ENCODE measurements at places on chromosomes 6 and 20. TPM values are rescaled to one million over a fixed set of nuclear protein-coding genes. Genes with fewer than 3 reads are reported as not detected.

The HS3ST5 gene
- total RNA-seq, result not detected

The PDYN gene
- not detected for total RNA-seq

DNA sequence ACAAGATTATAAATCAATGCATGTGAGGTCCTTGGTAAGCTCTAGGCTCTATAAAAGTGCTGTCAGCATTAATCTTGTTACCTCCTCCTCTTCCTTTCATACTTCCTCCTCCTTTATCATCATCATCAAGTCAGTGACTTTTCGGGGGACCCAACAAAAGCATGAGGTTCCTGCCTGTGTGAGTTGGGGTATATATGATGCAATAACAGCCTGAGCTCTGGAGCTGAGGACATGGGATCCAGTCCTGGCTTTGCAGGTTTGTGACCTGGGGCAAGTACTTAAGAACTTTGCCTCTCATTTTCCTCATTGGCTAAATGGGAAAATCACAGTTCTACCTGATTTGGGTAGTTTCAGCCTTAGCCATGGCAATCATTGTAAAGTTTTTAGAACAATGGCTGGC is 7.1 kb upstream of the PHACTR3 start:
- H3K27me3 ChIP-seq, result peaks cover 15% of the 10 kb centered on the region
- H3K4me1 ChIP-seq, result no peaks in the 10 kb centered on the region
- no peak overlapping the region for H3K4me3 ChIP-seq

GRCh38 chr20:5691918-5692618 is 58.1 kb upstream of the SHLD1 start:
- peaks cover 4% of the 10 kb centered on the region for H3K4me1 ChIP-seq
- H3K27me3 ChIP-seq, result peaks cover under 1% of the 10 kb centered on the region
- no peak overlapping the region for H3K27ac ChIP-seq

GRCh38 chr20:48165401-48165685 is 380.1 kb upstream of the SULF2 start:
- no peaks in the 10 kb centered on the region for H3K4me1 ChIP-seq
- H3K27me3 ChIP-seq, result peaks cover 4% of the 10 kb centered on the region
- H3K36me3 ChIP-seq, result no peaks in the 10 kb centered on the region
- H3K4me3 ChIP-seq, result no peak overlapping the region
- no peak for DNase-seq

DNA sequence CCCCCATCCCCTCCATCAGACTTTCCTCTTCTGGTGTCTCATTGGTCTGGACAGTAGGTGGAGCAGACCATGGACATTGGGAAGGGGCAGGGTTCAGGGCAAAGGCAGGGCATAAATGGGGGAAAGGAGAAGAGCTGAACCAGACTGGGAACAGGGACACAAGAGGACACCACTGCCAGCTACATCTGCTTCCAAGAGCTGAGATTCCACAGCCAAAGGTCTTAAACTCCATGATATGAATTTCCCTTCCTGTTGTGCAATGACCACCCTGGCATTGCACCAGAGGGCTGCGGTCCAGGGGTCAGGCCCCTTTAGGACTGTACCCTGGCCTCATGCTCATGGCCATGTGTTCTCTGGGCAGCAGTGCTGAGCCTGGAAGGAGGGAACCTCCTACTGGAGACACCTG is 137.9 kb downstream of the MAFB start:
- no peaks in the 10 kb centered on the region for H3K36me3 ChIP-seq
- H3K4me1 ChIP-seq, result no peaks in the 10 kb centered on the region
- peaks cover 15% of the 10 kb centered on the region for H3K27me3 ChIP-seq

GRCh38 chr20:32966881-32967781 is 37.1 kb downstream of the SUN5 start:
- H3K27me3 ChIP-seq, result no peaks in the 10 kb centered on the region
- DNase-seq, result peak; percentile 82
- H3K27ac ChIP-seq, result peak overlapping the region; percentile 71
- H3K4me3 ChIP-seq, result peak overlapping the region; percentile 28
- H3K36me3 ChIP-seq, result no peaks in the 10 kb centered on the region

DNA sequence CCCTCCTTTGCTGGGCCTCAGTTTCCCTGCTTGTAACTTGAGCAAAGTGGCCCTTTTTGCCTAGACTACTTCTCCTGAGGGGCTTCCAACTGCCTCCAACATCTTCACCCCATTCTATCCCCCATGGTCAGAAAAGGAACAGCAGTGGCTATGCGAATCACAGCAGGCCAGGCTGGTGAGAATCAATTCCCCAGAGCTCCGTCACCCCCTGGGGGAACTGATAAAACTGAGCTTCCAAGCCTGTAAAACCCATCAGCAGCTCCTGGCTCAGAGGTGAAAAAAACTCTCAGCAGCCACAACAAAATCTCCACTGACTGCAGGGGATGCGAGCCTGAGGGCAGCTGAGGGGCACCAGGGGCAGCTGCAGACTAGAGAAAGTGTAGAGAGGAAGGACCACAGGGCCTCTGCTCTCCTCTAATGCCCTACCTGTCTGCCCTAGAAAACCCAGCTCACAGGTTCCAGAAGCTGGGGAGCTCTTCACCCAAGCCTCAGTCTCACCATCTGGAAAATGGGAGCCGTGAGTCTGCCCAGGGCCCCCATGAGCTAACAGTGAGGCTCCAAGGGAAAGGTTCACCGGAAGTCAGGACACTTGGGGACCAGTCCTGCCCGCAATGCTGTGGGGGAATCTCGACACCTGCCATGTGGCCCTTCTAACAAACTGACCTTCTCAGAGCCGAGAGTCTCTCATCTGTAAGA is 120.6 kb downstream of the GRM4 start:
- no peak overlapping the region for H3K4me3 ChIP-seq
- DNase-seq, result no peak
- H3K27ac ChIP-seq, result no peak overlapping the region
- H3K27me3 ChIP-seq, result no peaks in the 10 kb centered on the region
- no peaks in the 10 kb centered on the region for H3K4me1 ChIP-seq

- no peaks in the 10 kb centered on the region for H3K36me3 ChIP-seq
- no peaks in the 10 kb centered on the region for H3K4me1 ChIP-seq
- no peak overlapping the region for H3K4me3 ChIP-seq
- peaks cover 17% of the 10 kb centered on the region for H3K27me3 ChIP-seq
- no peak for DNase-seq
These were observed 7.7 kb downstream of the TNFRSF21 start for GRCh38 chr6:47302043-47302442.

DNA sequence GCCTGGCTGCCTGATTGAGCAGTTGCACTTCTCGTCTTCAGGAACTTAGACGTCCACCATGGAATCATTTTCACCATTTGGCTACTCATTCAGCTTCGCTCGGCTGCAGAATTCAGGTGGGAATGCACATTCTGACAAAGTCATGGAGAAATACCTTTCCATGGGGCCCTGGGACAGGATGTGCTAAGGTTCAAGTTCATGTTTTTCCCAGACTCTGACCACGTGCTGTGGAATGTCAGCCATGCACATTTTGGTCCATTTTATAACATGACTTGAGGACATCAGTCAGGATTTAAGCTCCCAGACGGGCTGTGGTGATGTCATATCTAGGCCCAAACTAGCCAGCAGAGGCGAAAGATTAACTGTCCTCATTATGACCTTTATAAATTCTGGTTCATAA is 205.3 kb downstream of the TBXT start:
- H3K36me3 ChIP-seq, result no peaks in the 10 kb centered on the region
- no peak for DNase-seq
- no peak overlapping the region for H3K27ac ChIP-seq

Measured in activated CD8-positive, alpha-beta T cell treated with anti-CD3 and anti-CD28 coated beads for 36 hours (primary cell).